ENCODE measurements at places on chromosomes 16 and 17. TPM values are rescaled to one million over a fixed set of nuclear protein-coding genes. Genes with fewer than 3 reads are reported as not detected.

The TBC1D3G gene
- not detected for total RNA-seq

The LLGL2 gene
- total RNA-seq = 86.7 TPM

The CARD14 gene
- total RNA-seq = 0.11 TPM

The ACSM2A gene
- 16.3 TPM for total RNA-seq

The SLC16A13 gene
- total RNA-seq = 3.0 TPM

The TBC1D3C gene
- 0.33 TPM for total RNA-seq

The OR4D1 gene
- total RNA-seq = not detected

Measured in HepG2 (cell line).